GM04503 (cell line): ENCODE measurements at places on chromosomes 16 and 17.

GRCh38 chr16:68252383-68252782, 7.2 kb downstream of the PLA2G15 start:
- no peak for DNase-seq

DNA sequence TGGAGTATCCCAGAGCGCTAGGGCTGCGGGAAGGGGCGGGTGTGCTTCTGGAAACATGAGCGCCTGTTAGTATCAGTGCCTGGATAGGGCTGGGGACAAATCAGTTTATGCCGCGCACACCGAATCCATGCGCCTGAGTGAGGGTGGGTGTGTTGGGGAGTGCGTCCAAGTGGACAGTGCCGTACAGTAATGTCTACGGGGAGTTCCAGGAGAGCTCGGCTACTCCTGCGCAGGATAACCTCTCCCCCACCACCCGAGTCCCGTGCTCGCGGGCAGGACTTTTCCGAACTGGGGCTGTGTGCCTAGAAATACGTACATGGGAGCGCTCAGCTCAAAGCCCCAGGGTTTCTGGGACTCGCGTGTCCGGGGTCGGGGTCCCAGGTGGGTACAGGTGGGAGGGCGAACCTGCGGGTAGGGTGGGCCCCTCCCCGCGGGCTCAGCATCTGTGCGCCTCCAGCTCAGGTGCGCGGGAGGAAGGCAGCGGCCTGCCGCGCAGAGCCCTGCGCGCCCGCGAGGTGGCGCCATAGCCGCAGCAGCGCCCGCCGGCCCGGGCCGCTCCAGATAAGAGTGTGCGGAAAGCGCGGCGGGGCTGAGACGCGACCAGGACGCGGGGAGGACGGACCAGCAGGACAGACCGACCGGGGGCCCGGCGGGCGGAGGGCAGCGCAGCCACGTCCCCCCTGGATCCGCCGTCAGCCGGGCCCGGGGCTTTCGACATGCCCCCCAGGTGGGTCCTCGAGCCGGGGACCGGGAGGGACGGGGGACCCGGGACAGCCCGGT, at the start of gene HIC1:
TSS of gene HIC1 (plus strand) at position 592 of the 780 bp plus-strand sequence. CDS start 1,588 bp downstream, outside the sequence.
- DNase-seq, result no peak

GRCh38 chr16:48064971-48065370, 90.8 kb downstream of the ABCC12 start:
- no peak for DNase-seq

DNA sequence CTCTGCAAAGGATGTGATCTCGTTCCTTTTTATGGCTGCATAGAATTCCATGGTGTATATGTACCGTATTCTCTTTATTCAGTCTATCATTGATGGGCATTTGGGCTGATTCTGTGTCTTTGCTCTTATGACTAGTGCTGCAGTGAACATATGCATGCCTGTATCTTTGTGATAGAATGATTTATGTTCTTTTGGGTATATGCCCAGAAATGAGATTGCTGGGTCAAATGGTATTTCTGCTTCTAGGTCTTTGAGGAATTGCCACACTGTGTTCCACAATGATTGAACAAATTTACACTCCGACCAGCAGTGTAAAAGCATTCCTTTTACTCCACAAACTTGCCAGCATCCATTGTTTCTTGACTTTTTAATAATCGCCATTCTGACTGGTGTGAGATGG, 60.2 kb upstream of the ADORA2B start:
- DNase-seq, result no peak

- no peak for DNase-seq
These were observed 809 bp upstream of the RAB34 start for GRCh38 chr17:28718333-28719020.

- peak; percentile 42 for DNase-seq
These were observed 647 bp downstream of the UNK start for GRCh38 chr17:75785016-75785890.

- DNase-seq, result no peak
These were observed 31.2 kb upstream of the CAPN15 start for GRCh38 chr16:496097-496886.

DNA sequence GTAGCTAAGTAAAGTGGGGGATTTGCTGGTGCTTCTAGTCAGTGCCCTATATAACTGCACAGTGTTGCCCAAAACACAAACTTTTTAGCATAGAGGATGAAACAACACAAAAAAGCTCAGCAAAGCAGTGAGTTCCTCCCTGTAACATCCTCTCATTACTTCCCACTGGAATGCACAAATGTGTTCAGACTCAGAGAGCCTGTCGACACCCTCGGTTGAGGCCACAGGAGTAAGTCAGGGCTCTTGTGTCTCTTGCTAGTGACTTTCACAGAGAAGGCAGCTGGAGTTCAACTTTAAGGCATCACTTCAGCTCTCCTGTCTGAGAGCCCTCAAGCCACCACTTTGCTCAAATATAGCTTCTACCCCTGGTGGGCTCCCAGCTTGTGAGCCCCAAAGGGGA, 107.2 kb upstream of the NETO2 start:
- no peak for DNase-seq

- no peak for DNase-seq
These were observed 44.9 kb upstream of the DNAJA2 start for GRCh38 chr16:47018223-47018891.

- DNase-seq, result no peak
These were observed 491 bp downstream of the TRAP1 start for GRCh38 chr16:3716831-3717234.

DNA sequence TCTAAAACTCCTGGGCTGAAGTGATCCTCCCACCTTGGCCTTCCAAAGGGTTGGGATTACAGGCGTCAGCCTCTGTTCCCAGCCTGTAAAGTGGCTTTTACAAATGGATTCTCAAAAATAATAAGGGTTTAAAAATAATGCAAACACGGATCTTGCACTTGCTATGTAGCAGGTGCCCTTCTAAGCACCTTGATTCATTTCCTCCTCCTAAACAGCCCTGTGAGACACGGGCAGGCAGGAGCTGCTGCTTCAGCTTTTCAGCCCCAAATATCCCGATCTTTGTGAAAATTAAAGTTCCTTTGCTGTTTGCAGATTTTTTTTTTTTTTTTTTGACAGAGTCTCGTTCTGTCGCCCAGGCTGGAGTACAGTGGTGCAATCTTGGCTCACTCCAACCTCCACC, 31.7 kb downstream of the NAGPA start:
- DNase-seq, result no peak

- no peak for DNase-seq
These were observed 98.9 kb downstream of the N4BP1 start for GRCh38 chr16:48511071-48511540.

DNA sequence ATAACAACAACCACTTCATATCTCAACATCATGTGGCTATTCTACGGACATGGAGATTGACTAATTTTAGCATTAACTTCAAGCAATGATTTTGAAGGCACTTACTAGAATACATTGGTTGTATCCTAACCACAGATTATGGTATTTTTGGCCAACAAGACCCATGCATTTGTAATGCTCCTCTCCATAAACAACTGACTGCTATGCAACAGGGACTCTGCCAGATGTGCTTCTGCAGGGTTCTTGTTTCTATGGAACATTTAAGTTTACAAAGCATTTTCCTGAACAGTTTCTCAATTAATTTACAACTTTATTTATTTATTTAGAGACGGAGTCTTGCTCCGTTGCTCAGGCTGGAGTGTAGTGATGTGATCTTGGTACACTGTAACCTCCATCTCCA, 178.0 kb downstream of the PARN start:
- DNase-seq, result no peak

DNA sequence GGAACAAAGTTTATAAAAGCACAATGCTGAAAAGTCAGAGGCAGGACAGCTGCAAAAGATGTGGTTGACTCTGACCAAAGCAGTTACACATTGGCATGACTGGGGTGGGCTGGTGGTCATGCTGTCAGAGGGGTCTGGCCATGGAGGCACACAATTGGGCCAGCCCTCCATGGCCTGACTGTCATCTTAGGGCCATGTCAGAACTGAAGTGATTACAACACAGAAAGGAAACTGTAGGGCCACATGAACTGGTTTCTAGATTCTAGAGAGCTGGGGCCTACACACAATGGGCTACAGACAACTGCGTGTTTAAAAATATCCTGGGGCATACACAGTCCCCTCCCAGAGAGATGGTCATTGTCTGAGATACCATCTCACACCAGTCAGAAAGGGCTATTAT, 380.6 kb downstream of the GRIN2A start:
- DNase-seq, result no peak

DNA sequence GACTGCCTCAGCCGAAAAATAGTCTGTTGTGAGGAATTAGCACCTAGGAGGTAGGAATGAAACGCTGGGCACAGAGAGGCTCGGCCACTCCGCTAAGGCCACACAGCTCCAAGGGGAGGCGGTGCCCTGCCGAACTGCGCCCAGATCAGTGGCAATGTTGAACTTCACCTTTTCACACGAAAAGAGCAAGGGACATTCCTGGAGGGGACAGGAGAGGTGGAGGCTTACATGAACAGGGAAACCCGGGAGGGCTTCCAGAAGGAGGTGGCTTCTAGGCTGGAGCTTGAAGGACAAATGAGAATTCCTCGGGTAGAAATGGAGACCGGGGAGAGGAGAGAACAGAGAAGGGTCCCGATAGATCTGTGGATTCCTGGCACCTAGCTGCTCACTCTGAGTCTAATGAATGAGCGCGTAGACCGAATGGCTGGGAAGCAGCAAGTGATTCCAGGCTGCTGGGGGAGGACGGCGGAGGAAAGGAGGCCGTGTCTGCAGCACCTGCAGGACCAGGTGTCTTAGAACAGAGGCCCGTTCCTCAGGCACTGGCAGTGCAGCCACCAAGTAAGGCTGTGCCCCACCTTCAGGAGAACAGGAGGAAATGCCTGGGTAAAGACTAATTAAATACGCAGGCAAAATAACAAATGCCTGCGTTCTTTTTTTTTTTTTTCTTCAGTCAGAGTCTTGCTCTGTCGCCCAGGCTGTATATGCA, 722 bp upstream of the SLC38A10 start:
- DNase-seq, result no peak

DNA sequence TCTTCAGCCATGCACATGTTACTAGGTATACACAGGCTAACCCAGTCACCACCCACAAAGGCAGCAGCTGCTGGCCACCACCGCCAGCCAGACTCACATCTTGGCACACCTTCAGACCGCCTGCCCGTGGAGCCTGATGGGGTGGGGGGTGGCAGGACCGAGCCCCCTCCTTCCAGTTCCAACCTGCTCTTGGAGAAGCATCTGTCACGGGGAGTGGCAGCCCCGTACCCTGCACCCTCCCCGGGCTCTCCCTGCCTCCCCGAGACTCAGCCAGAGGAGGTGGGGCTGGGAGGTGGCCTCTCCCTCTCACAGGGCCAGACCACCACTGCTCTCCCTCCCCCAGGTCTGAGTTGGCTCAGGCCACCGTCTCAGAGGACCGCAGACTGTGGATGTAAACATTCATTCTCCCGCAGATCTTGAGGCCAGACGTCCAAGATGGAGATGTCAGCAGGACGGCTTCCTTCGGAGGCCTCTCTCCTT, 11.3 kb upstream of the RBFOX3 start:
- no peak for DNase-seq
